Anterior cingulate cortex (tissue), 58 donors: ENCODE measurements at places on chromosomes 11 and 22.

- DNase-seq: peak; percentile 89
Observed at GRCh38 chr11:57335343-57336110, at the start of gene SSRP1. SSRP1 (minus strand) TSS chr11:57335892; CDS start chr11:57335121, 771 bp downstream.

DNA sequence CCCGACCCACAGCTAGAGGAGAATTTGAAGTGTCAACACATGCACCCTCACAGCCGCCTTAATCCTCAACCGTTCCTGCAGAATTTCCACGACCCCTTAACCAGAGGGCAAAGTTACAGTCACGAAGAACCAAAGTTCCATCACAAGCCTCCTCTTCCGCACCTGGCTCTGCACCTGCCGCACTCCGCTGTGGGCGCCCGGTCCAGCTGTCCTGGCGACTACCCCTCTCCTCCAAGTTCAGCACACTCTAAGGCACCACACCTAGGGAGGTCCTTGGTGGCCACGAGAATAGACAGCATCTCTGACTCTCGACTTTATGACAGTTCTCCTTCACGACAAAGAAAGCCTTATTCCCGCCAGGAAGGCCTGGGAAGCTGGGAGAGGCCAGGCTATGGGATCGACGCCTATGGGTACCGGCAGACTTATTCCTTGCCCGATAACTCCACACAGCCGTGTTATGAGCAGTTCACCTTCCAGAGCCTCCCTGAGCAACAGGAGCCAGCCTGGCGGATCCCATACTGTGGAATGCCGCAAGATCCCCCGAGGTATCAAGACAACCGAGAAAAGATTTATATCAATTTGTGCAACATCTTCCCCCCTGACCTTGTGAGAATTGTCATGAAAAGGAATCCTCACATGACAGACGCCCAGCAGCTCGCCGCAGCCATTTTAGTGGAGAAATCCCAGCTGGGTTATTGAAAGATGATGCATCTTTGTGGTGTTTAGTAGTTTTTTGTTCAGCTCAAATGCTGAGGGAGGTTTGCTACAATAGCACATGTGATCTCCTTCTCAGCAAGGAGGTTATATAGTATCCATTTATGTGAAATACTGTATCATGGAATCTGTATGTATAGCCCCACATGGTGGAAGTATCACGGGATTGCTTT, 72.1 kb downstream of the ZC3H12C start:
- no peak for DNase-seq

- no peak for DNase-seq
Observed at GRCh38 chr11:115942011-115942410, 437.8 kb upstream of the CADM1 start.

- DNase-seq: no peak
Observed at GRCh38 chr11:119479685-119480275, 56.8 kb upstream of the THY1 start.

GRCh38 chr11:12569499-12570425, 104.5 kb upstream of the TEAD1 start:
- DNase-seq: no peak

GRCh38 chr11:101456812-101457211, 127.0 kb downstream of the TRPC6 start:
- DNase-seq: no peak

GRCh38 chr22:30444632-30445437, 19.3 kb downstream of the MTFP1 start:
- peak; percentile 29 for DNase-seq

- no peak for DNase-seq
Observed at GRCh38 chr11:11407065-11407762, 54.2 kb upstream of the CSNK2A3 start.

GRCh38 chr22:38422611-38423511, 32.1 kb downstream of the KCNJ4 start:
- peak; percentile 18 for DNase-seq

DNA sequence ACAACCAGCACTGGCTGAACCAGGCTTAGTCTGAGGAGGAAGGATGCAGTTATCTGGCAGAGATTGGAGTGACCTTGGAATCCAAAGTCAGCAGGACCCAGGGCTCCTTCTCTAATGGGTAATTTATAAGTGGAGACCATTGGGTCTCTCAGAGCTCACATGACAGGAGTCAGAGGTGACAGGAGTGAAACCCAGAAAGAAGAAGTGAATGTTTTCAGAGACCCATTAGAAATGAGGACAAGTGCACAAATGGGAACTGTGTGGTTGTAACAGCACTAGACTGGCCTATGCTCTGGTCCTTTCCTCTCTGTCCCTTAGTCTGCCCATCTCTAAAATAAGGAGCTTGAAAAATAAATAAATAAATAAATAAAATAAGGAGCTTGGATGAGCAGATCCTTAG, 107.4 kb downstream of the SERGEF start:
- no peak for DNase-seq

GRCh38 chr11:72228229-72228843, 3.8 kb downstream of the INPPL1 start:
- no peak for DNase-seq

GRCh38 chr11:8287297-8287696, 23.6 kb upstream of the LMO1 start:
- no peak for DNase-seq

DNA sequence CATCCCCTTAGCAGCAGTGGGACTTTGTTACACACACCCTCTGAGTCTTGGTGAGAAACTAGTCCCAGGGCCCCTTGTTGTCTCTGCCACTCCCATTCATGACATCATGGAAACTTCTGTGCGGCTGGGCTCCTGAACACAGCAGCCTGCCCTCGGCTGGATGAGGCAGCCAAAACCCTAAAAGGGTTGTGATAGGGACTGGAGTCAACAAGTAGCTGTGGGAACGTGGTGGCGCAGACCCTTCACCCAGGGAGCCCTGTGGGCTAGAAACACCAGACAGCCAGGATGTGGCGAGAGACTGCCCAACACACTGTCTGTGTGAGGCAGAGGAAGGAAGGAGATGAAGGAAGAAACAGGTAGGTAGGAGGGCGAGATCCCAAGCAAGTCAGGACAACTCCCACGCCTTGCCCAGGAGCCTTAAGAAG, 3.9 kb downstream of the CD3D start:
- no peak for DNase-seq

- no peak for DNase-seq
Observed at GRCh38 chr11:28878025-28878424, 769.8 kb downstream of the METTL15 start.

GRCh38 chr11:131649856-131650255, 279.4 kb downstream of the NTM start:
- no peak for DNase-seq
